ENCODE measurements at places on chromosomes 11 and 22. TPM values are rescaled to one million over a fixed set of nuclear protein-coding genes. Genes with fewer than 3 reads are reported as not detected.

The OR52N4 gene
- not detected for total RNA-seq

The GALNT18 gene
- 3.0 TPM for total RNA-seq

The LGR4 gene
- total RNA-seq, result 11.8 TPM

The SLC25A45 gene
- total RNA-seq, result 0.90 TPM

The C22orf31 gene
- not detected for total RNA-seq

The C11orf97 gene
- total RNA-seq, result not detected

The OR52E8 gene
- total RNA-seq, result not detected

The PANX3 gene
- not detected for total RNA-seq

The OR52E2 gene
- not detected for total RNA-seq

The NCAM1 gene
- total RNA-seq, result 0.45 TPM

The CCDC89 gene
- 0.56 TPM for total RNA-seq

The MUC5B gene
- not detected for total RNA-seq

The THYN1 gene
- total RNA-seq, result 64.1 TPM

The APLNR gene
- total RNA-seq, result under 0.01 TPM

The SLC22A25 gene
- not detected for total RNA-seq

The PTPRCAP gene
- 0.85 TPM for total RNA-seq

The FAM180B gene
- total RNA-seq, result 0.09 TPM

The KREMEN1 gene
- 0.27 TPM for total RNA-seq

The IL17REL gene
- not detected for total RNA-seq

All from endothelial cell of coronary artery (primary cell).